ENCODE measurements at places on chromosomes 12 and 14.

DNA sequence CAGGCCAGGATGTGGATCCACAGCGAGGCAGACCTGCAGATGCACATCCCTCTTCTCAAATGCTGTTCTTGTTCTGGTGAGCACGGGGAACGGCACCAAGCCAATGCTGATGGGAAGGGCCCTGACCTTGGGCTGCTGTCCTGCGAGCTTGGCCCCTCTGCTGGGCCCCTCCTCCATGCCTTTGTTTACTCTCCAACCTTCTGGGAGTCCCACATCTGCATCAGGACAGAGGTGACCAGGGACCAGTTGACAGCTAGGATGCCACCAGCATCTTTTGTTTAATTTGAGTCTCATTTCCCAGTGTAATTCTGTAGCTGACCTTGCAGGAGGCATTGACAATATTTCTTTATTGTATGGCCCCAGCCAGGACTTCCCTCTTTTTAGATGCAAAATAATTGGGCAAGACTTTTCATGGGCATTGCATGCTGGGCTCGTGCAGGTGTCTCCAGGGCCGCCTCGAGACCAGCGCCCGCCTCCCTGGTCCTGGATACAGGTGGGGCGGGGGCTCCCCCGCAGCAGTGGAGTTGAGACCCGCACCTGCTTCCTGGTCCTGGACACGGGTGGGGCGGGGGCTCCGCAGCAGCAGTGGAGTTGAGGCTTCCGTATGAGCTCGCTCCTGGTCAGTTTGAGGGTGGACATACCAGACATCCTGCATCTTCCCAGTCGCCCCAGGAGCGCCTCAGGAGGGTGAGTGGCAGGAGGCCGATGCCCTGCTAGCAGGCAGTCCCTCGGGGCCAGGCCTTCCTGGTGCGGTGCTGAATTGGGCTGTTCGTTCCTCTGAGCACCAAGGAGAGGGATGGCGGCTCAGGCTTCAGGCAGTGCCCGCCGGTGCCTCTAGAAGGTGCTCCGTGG lies 11.4 kb downstream of the PACS2 start:
- no peak for DNase-seq

DNA sequence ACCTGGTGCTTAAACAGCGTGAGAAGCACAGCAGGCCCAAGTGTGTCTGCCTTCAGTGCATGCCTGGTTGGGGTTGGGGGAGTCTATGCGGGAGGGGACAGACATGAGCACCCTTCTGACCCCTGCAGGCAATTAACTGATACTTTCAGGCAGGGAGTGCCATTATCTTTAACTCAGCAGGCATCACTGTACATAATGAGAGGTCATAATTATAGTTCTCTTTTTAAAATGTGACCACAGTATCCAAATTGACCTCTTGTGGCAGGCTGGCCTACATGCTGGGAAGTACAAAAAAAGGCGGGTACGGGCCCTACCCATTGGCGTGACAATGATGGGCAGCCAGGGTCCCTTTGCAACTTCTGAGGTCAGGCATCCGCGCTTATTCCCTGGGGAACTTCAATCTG lies 209.1 kb downstream of the FOXN3 start:
- no peak for DNase-seq

DNA sequence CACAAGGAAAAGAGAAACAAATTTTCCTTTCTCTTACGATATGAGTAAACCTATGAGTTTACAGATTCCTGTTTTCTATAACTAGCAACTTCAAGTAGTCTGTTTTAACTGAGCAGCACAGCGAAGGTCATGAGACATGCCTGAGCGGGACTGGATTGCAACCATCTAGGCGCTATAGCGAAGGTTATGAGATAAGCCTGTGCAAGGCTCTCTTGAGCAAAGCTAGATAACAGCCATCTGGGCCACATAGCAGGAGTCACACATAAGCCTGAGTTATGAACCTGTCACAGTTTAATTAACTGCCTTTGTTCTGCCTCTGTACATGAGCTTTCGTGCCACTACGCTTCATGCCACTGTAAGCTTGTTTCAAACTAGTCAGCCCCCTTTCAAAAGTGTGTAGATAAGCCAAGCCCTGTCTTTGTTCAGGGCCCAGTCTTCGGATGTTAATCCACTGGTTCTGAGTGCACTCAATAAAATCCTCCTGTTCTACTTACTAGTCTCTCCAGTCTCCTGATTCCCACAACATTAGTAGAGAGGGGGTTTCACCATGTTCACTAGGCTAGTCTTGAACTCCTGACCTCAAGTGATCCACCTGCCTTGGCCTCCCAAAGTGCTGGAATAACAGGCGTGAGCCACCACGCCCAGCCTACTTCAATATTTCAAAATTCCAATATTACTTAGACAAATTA lies 47.1 kb downstream of the SEC23A start:
- DNase-seq: no peak

GRCh38 chr12:64796205-64796845 lies 28.1 kb upstream of the TBC1D30 start:
- no peak for DNase-seq

DNA sequence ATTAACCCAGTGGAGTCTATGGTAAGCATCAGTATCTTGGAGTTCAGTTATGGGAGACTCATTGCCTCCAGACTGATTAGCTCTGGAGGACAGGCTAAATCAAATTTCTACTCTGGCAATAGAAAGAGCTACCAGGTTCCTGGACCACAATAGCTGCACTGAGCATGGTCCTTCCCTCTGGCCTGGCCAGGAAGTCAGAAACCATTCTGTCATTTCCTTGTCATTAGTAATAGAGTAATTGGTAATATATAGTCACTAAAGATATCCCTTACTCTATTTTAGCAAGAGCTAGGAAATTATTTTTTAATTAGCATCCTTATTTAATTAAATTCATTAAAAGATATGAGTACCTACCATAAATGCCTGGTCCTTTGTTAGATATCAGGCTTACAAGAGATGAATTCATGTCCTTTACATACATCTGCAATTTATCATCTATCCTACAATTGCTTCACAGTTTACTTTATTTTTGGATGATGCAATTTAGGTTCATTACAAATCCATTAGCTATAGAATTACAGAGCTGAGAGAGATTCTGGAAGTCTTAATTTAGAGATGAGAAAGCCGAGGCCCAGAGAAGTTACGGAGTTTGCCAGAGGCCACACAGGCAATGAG lies 23.7 kb upstream of the TDRD9 start:
- DNase-seq: no peak

DNA sequence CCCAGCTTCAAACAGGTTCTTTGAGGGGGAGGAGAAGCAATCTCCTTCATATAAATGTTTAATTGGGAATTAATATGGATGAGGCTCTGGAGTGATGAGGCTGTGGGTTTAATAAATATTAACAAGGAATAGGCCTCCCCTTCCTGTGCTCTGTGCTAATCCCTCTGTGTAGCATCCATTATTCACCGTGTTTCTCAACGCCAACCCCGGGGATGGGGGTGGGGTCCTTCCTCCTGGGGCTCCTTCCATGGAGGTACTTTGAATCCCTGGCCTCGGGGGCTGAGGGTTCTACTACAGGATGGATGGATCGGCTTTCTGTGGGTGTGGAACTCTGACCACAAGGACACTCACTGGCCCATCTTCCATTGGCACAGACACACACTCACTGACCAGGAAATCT lies 34.9 kb upstream of the TMEM179 start:
- DNase-seq: no peak

DNA sequence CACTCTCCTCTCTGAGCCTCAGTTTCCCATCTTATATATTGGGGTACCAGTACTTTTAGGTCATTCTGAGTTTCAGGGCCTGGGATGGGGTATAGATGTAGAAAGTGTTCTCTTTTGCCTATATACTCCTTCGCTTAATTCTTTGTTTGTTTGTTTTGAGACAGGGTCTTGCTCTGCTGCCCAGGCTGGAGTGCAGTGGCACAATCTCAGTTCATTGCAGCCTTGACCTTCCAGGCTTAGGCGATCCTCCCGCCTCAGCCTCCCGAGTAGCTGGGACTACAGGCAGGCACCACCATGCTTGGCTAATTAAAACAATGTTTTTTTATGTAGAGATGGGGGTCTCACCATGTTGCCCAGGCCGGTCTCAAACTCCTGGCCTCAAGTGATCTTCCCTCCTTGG lies 152.1 kb downstream of the AACS start:
- no peak for DNase-seq

DNA sequence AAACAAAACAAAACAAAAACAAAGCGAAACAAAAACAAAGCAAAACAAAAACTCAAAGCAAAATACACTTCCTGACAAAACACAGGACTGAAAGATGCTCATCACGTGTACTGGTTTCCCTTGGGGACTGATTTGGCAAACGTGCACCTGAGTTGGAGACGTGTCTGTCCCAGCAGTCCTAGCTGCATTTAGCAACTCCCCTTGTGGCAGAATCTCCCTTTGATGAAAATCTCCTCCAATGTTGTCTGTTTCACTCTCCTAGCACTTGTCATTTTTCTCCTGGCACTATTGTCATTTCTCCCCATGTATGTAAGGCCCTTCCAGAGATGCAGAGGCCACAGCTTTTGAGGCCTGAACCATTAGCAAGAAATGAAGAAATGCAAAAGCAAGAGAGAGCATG lies 6.8 kb upstream of the SLC24A4 start:
- no peak for DNase-seq

DNA sequence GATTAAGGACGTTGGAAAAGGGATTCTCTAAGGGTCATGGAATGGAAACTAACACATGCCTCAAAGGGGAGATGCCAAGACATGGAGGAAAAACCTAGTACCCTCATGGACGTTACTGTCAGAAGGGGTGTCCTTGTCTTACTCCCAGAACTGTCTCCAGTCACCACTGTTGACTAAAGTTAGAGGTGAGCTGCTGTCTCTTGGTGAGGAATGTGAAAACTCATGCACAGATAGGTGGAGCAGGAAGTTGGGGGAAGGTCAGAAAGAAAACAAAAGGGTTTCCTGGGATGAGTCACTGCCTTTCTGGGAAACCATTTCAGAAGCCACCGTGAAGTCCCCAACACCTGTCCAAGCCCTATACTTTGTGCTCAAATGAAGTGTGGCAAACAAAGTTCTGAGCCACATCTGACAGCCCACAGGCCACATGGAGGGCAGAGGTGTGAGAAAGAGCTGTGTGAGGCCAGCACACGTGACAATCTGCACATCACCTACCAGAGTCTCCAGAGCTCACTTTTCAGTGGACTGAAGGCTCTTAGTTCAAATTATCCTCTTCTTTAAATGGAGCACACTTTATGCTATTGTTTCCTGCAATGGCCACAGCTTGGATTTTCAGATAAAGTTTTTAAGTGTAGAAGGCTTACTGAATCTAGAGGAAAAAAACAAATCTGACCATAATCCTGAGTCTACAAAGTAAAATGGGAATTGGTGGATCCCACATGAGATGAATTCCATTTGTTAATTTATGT lies 92.9 kb upstream of the EGLN3 start:
- no peak for DNase-seq

GRCh38 chr12:39165338-39165737 lies 259.9 kb upstream of the CPNE8 start:
- no peak for DNase-seq

GRCh38 chr12:104501660-104502059 lies 44.9 kb downstream of the CHST11 start:
- DNase-seq: no peak

DNA sequence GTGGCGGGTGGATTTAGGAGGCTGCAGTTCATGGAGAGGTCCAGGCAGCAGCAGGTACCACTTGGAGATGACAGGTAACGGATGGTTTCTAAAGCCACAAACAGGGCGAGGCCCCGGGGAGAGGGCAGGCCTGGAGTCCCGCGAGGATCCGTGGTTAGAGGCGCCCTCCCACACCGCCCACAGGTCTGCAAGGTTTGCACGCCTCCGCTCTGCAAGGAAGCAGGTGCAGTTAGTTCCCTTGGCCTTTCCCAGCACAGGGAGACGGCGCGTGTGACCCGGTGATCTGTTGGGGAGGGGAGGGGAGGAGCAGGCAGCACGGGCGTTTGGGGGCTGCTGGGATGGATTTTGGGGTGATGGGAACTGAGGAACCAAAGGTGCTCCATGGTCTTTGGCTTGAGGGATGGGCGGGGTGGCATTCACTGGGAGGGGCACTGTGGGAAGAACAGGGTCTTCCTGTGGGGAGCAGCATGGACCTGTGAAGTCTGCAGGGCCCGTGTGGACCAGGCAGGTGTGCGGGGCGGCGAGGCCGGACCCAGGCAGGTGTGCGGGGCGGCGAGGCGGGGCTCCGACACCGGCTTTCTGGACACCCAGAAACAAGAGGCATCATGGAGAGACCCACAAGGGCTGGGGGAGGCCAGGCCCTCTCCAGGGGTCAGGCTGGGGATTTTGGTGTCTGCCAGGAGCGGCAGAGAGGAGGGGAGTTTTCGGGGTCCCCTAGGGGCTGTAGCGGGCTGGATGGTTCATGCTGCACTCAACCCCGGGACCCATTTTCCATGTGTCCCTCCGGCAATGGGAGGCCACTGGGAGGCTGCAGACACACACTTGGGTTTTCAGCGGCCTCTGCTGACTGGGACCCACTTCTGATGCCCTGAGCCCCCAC lies 29.1 kb downstream of the NOC4L start:
- no peak for DNase-seq

- no peak for DNase-seq
Observed at GRCh38 chr14:101333335-101334280, 227.7 kb upstream of the DIO3 start.

GRCh38 chr14:104420990-104421389 lies 158.6 kb upstream of the C14orf180 start:
- no peak for DNase-seq

GRCh38 chr14:88166616-88167015 lies 156.5 kb downstream of the KCNK10 start:
- no peak for DNase-seq

DNA sequence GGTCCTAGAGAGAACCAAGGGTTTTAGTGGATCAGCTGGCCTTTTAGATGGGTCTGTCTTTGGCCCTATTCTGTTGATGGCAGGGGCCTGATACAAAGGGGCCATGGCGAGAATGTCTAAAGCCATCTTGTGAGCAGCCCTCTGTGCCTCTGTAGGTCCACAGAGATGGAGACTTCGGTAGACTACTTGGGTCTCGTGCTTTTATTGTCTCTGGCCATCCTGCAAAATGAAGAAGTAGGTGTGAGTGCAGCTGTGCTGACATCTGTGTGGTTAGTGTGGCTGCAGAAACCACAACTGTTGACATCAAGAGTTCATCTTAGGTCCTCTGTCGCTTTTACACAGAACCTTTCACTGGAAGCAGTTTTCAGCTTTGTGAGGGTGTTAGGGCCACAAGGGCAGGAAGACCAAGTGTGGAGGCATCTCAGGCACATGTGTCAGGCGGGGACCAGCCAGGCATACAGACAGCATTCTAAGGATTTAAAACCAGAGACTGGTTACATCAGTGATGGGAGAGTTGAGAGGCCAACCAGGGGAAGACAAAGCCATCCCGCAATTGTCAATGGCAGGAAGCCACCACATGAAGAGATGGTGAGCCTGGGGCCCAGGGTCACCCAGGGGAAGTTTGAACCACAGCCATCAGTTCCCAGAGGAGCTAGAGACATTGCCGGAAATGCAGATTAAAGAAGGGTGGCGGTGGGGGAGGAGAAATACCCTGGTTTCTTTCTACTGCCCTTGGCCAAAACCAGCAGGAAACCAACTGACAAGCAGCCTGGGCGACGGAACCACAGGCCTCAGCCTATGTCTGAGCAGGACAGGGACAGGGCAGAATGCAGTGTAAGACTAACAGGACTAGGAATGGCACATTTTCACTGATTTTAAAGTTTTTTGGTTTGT lies 13.0 kb upstream of the TPCN1 start:
- DNase-seq: no peak

GRCh38 chr12:131353376-131353775 lies 357.5 kb upstream of the SFSWAP start:
- no peak for DNase-seq

GRCh38 chr14:49702725-49703124 lies 9.8 kb downstream of the KLHDC1 start:
- DNase-seq: no peak

GRCh38 chr12:58950739-58951100 lies 30.4 kb upstream of the LRIG3 start:
- DNase-seq: no peak

- DNase-seq: no peak
Observed at GRCh38 chr14:33369972-33370371, 431.3 kb downstream of the NPAS3 start.

Data from GOT3 (cell line).